ENCODE measurements at places on chromosomes 11 and 22.
A peak's percentile ranks its signal among the peaks of the same experiment; 100 is the strongest.

- peak; percentile 62 for DNase-seq
Measured at GRCh38 chr11:2166091-2166851, 5.3 kb upstream of the INS start.

GRCh38 chr11:7486098-7486780, 933 bp downstream of the OLFML1 start:
- no peak for DNase-seq

DNA sequence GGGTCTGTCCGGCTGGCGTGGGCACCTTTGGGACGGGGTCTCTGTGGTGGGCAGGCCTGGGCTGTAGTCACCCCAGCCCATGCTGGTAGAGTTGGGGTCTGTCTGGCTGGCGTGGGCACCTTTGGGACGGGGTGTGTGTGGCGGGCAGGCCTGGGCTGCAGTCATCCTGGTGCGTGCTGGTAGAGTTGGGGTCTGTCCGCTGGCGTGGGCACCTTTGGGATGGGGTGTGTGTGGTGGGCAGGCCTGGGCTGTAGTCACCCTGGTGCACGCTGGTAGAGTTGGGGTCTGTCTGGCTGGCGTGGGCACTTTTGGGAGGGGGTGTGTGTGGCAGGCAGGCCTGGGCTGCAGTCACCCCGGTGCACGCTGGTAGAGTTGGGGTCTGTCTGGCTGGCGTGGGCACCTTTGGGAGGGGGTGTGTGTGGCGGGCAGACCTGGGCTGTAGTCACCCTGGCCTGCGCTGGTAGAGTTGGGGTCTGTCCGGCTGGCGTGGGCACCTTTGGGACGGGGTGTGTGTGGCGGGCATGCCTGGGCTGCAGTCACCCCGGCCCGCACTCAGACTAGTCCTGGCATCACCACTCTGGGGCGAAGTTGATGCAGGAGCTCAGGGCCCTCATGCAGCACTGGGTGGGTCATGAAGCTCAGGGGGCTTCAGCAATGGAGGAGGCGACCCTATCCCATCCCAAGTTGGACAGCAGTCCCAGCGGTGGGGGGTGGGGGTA, 19.3 kb downstream of the PRR33 start:
- no peak for DNase-seq

DNA sequence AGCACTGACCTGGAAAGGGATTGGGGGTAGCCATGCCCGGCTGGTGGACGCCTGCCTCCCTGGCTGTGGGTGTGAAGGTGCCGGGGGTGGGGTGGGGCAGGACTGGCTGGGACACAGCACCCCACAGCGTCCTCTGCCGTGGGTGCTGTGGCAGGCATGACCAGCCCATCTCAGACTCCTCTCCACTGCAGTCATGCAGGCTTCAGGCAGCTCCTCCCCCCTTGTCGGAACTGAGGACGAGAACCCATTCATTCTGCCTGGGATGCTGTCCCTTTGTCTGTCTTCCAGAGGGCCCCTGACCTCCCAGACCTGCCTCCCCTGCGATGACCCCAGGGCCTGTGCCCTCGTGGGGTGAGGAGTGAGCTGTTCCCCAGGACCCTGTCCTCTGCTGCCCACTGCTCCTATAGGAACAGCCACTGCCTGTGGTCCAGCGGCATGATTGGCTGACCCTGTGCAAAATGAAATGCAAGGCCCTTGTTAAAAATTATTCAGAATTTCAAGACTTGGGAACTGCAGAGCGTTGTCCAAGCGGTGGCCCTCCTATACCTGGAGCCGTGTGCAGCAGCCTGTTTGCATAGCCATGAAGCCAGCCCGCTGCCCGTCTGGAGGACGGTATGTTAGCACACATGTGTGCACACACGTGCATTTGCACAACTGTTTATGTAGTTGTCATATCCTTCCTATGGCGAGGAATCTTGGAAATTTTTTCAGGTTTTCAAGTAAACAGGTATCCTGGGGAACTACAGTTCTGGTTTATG, 1122.3 kb downstream of the BRD1 start:
- no peak for DNase-seq

GRCh38 chr11:36048496-36049247, 104.8 kb downstream of the LDLRAD3 start:
- no peak for DNase-seq

All from stimulated activated CD4-positive, alpha-beta T cell treated with anti-CD3 and anti-CD28 coated beads, Interleukin-4, amount 100 ng/mL, for 1 hour (primary cell).